Eye (tissue), 1 donor: ENCODE measurements at places on chromosomes 3 and 15.

DNA sequence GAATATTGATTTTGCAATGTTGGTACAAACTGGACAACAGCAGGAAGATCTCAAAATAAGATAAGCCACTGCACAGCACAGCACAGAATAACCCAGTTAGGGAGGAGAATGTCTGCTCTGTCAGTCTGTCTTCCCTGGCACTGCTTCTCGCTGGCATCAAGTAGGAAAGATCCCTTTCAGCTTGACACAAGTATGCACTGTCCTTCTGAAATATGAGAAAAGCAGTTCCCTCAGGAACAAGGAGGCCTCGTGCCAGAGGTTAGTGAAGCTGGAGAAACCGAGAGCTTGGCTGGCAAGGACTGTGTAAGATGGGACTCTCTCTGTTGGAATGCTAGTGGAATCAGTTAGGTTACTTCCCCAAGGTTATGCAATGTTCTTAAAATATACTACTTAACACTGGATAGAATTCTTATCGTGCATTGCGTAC, 59.1 kb downstream of the FMN1 start:
- no peak for DNase-seq

GRCh38 chr3:126672741-126673140, 17.8 kb upstream of the TXNRD3 start:
- DNase-seq: no peak

DNA sequence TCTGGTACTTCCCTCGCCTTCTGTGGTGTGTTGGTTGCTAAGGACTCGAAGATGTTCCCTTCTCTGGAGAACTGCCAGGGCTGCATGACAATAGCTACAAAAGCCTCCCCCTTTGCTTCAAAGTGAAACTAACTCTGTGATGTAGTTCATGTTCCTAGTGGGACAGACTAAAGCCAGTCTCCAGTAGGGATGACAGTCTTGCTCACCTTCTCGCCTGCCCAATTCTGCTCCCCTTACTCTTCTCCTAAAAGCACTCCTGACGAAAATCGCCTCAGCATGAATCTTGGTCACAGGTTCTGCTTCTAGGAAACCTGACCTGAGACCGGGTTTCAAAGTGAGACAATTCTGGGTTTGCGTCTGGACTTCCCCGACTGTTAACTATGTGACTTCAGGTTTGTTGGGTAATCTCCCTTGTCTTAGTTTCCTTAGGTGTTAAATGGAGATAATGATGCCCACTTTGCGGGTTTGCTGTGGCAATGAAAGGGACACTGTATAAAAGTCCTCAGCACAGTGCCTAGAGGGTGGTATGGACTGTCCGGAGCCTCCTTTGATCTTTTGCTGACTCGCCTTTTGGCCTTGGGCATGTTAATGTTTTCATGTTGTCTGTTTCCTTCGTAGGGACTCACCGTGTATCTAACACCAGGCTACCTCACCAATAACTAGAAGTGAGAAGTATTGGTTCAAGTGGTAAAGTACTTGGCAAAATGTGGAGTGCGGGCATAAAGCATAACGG, 24.9 kb upstream of the THRB start:
- DNase-seq: peak; percentile 56

GRCh38 chr3:138544546-138544945, 49.5 kb downstream of the CEP70 start:
- no peak for DNase-seq

DNA sequence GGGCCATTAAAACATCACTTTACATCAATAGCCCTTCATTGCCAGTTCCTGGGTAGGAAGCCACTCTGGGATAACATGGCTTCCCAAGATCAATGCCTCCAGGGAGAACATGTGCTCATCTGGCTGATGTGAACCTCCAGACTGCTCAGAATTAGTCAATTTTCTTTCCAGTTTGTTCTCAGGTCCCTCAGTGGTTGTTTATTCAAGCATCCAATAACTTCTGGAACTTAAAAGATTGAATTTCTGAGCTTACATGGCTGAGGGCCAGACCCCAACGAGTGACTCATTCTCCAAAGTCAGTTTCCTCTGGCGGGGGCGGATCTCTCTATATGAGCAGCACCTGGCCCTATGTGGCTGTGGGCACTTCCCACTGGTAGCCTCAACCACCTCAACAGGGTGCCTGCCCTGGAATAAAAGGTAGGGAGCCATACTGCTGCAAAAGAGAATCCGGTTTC, 34.0 kb downstream of the LYZL4 start:
- peak; percentile 25 for DNase-seq

- DNase-seq: peak; percentile 89
These were observed 277.2 kb downstream of the TBL1XR1 start for GRCh38 chr3:176919836-176920765.

DNA sequence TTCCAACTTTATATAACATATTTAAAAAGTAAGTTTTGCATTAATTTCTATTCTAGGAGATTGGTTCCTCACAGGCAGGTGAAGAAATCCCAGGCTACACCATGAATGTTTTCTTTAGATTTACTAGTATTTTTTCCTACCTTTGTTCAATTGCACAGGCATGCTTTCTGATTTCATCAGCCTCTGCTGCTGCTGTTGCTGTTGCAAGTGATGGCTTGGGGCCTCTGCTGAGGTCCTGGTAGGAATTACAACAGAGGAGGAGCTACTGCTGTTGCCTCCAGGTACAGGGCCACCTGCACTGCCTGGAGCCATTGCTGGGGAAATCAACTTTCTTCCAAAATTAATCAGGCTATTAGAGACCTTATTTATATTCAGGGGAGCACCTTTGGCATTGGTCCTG, 353.3 kb downstream of the PLCL2 start:
- no peak for DNase-seq

GRCh38 chr3:32460031-32460749, 42.5 kb downstream of the CMTM6 start:
- peak; percentile 83 for DNase-seq

- peak; percentile 32 for DNase-seq
These were observed 135.1 kb upstream of the HACD2 start for GRCh38 chr3:123719862-123720453.

- no peak for DNase-seq
These were observed 18.2 kb downstream of the SSR3 start for GRCh38 chr3:156536524-156537316.

- DNase-seq: no peak
These were observed 173.2 kb downstream of the APBA2 start for GRCh38 chr15:29058903-29059539.

- DNase-seq: peak; percentile 57
These were observed 123.4 kb upstream of the MB21D2 start for GRCh38 chr3:193040836-193041672.

GRCh38 chr15:82602195-82602594, 45.0 kb downstream of the CPEB1 start:
- DNase-seq: no peak

GRCh38 chr3:131048030-131048429, 21.4 kb downstream of the NEK11 start:
- no peak for DNase-seq

- no peak for DNase-seq
These were observed 329.3 kb downstream of the TBL1XR1 start for GRCh38 chr3:176867681-176868663.

- DNase-seq: no peak
These were observed 27.1 kb downstream of the CLRN1 start for GRCh38 chr3:150945226-150946032.

DNA sequence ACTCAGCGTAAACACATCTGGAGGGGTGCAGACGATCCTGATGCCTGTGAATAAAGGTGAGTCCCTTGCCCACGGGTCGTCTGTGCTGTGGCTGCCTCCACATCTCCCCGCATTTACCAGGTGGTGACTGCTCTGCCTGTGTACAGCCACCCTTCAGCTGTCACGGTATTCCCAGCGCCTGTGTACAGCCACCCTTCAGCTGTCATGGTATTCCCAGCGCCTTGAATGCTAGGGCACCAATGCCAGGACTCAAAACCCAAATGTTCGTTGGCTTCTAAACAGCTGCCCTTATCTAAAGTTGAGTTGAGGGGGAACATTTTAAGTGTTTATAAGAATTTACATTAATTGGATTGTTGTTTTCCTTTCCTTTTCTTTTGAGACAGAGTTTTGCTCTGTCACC, 27.4 kb downstream of the MAP6D1 start:
- DNase-seq: no peak

- DNase-seq: no peak
These were observed 21.6 kb upstream of the SLC28A2 start for GRCh38 chr15:45230245-45230965.

DNA sequence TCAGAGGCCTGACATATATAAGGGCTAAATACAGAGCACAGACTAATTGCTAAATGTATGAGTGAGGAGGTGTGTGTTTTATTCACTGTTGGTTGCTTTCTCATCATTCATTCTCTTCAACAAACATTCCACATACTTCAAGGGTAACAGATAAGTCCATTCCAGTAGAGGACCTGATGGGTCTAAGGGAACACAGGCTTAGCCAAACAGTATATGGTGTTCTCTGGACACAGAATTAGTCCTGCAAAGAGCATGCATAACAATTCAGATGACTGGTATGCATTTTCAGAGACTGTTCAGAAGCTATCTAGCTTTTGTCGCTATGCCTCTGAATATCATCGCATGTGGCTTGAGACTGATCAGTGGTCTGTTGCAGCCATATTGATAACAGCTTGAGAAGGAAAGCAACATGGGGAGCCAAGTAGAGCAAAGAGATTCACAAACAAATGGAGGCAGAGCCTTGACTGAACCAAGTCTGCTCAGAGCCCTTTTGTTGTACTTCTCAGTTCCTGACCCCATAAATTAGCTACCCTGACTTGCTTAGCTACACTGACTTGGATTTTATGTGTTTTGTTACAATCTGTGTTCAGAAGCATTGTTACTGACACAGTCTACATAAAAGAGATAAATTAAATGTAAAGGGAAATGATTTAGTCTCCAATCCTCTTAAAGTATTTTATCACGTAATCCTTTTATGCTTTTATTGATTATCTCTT, 1178.7 kb downstream of the ROBO1 start:
- no peak for DNase-seq

DNA sequence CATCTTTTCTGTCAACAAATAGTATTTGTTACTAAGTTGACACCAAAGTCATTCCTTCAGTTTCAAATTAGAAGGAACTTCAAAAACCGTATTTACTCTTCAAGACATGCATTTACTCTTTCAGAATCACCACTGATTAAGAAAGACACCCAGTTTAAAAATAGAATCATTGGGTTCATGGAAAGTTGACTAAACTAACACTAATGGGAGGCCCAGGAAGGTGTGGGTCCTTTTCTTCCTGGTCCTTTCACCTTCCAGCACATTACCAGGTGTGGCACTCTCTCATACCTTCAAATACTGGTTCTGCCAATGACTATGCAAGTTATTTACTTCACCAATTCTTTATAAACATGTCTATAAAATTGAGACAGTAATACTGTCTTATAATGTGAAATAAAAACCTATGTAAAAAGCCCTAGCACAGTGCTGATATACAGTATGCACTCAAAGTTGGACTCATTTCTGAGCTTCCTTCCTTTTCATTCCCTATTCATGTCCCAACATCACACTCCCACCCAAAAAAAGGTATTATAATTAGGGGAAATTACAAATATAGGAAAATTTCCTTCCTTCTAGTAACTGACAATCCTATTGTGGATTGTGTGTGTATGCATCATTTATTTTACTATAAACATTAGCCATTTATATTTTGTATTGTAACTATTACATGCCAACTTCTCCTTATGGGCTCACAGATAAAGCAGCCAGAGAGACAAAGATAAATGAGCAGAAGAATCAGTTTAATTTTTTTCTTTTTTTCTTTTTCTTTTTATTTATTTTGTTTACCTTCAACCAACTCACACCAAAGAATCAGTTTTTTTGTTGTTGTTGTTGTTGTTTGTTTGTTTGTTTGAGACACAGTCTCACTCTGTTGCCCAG, 48.9 kb downstream of the LRRFIP2 start:
- DNase-seq: no peak

GRCh38 chr3:108126348-108126747, 35.5 kb upstream of the CD47 start:
- DNase-seq: no peak

DNA sequence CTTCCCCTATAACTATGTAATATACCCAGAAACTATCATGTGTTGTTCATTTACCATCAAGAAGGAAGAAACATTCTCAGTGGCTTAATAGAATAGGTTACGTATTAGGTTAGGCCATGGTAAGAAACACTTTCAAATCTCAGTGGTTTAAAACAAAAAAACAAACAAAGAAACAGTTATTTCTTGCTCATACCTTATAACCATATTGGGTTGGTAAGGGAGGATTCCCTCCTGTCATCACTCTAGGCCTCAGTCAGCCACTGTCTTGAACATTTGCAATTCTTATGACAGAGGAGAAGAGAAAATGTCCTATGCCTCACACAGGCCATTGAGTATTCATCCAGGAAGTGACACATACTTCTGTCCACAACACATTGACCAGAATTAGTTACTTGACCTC, 727.7 kb upstream of the NECTIN3 start:
- DNase-seq: no peak

GRCh38 chr3:106485802-106486201, 617.0 kb upstream of the CBLB start:
- peak; percentile 15 for DNase-seq

GRCh38 chr3:16697443-16698147, 92.4 kb upstream of the DAZL start:
- DNase-seq: no peak

GRCh38 chr3:11288786-11289637, 16.8 kb downstream of the ATG7 start:
- DNase-seq: peak; percentile 24

DNA sequence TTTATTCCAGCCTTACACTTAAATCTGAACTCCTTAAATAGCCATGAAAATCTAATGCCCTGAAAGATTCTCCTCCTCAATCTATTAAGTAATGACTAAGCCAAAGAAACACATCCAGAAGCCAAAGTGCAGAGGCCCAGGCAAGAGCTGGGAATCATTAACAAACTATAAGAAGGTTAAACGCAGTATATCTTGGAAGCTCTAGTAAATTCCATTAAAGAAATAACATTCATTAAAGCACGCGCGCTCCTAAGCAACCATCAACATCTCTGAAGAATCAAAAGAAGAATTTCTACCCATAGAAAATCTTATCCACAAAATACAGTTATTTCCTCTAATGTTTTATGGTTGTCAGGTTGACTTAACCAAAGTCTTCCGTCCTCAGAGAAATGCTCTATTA, 29.5 kb downstream of the MB21D2 start:
- no peak for DNase-seq

DNA sequence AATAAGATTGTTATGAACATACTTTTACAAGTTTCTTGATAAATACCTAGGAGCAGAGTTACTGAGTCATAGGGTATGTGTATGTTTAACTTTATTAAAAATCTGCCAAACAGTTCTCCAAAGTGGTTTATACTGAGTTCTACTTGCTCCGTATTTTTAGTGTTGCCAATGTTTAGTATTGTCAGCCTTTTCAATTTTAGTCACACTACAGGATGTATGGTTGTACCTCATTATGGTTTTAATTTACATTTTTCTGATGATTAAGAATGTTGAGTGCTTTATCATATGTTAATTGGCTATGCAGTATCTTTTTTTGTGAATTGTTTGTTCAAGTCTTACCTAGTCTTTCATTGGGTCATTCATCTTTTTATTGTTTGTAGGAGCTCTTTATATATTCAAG, 4.3 kb downstream of the TMOD3 start:
- no peak for DNase-seq

GRCh38 chr15:101052681-101053121, 133.5 kb downstream of the LRRK1 start:
- DNase-seq: no peak

GRCh38 chr3:35664460-35664919, 25.2 kb downstream of the ARPP21 start:
- peak; percentile 91 for DNase-seq

- DNase-seq: no peak
These were observed 1.6 kb downstream of the BOC start for GRCh38 chr3:113212844-113213375.
